Left lung (tissue), 14 donors: ENCODE measurements at places on chromosomes 13 and 19.

GRCh38 chr13:22009500-22009899, 338.6 kb downstream of the FGF9 start:
- no peak for DNase-seq

- no peak for DNase-seq
These were observed 16.9 kb downstream of the BIVM start for GRCh38 chr13:102815788-102816187.

- DNase-seq: no peak
These were observed 97.1 kb downstream of the HSPH1 start for GRCh38 chr13:31064636-31065035.

DNA sequence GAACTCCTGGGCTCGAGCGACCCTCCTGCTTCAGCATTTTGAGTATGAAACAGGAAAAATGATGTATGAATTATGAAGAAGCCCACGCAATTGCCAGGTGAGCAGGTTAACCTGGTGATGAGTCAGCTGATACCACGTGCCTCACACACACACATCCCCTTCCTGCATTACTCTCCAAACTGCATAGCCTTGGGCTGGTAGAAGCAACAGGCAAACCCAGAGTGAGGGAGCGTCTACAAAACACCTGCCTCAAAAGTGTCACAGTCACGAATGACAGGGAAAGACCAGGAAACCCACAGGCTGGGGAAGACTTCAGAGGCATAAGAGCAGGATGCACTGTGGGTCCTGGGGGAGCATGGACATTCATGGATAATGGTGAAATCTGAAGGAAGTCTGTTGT, 192.8 kb upstream of the IRS2 start:
- DNase-seq: no peak

- no peak for DNase-seq
These were observed 21.5 kb upstream of the GARRE1 start for GRCh38 chr19:34232566-34233481.

DNA sequence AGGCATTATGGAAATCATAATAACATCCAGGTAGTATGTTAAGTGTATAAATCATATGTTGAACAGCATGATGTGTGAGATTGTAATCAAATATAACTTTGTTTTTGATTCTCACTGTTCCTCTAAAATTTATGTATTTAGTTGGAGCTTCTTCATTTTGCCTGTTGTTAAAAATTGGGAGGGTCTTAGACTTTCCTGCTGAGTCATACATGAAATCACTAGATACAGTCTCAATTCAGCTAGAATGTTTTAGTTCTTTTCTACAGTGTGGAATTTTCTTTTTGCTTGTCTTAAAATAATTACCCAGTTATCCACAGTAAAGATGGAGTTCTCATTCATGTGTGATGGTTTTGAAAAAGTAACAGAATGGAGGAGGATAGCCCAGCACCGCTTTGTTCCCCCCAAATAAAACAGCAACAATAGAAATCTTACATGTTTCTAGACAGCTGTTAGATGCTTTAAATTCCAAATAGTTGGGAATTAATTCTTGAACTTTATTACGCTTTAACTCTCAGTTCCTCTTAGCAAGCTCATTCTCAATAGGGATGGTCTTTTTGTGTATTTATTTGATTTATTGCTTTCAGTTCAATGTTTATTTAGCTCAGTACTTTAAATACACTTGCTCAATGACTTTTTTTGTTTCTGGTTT, 109.5 kb downstream of the PDS5B start:
- DNase-seq: no peak

GRCh38 chr19:15381429-15381828, 1.8 kb upstream of the AKAP8 start:
- no peak for DNase-seq

DNA sequence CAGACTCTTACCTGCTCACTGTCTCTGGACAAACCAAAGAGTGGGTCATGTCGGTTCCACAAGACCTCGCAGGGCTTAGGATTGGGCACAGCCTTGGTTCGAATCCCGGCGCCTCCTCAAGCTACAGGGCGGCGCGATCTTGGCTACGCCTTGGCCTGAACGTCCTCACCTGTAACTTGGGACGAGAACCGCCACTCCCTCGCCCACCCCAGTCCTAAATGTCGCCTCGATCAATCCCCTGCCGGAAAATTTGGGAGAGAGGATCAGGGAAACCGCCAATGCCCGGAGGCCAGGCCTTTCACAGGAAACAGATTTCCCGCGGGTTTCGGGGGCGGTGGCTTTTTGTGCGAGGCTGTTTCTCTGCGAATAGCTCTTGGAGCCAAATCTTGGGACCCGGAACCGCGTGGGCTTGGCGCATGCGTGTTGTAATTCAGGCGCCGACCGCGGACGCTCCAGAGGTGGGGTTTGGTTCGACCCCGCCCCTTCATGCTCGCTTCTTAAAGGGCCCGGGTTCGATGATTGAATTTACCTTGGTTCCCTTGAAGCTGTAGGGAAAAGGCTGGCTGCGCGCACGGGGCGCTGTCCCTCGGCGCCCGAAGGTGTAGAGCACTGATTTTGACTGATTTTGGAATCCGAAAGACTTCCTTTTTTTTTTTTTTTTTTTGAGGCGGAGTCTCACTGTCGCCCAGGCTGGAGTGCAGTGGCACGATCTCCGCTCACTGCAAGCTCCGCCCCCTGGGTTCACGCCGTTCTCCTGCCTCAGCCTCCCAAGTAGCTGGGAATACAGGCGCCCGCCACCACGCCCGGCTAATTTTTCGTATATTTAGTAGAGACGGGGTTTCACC, at the start of gene NR2C2AP:
NR2C2AP (minus strand) TSS at position 403 of the 845 bp plus-strand sequence; CDS start at position 49, 354 bp downstream.
- DNase-seq: peak; percentile 92

- no peak for DNase-seq
These were observed 90.3 kb downstream of the RNF17 start for GRCh38 chr13:24854311-24854710.

DNA sequence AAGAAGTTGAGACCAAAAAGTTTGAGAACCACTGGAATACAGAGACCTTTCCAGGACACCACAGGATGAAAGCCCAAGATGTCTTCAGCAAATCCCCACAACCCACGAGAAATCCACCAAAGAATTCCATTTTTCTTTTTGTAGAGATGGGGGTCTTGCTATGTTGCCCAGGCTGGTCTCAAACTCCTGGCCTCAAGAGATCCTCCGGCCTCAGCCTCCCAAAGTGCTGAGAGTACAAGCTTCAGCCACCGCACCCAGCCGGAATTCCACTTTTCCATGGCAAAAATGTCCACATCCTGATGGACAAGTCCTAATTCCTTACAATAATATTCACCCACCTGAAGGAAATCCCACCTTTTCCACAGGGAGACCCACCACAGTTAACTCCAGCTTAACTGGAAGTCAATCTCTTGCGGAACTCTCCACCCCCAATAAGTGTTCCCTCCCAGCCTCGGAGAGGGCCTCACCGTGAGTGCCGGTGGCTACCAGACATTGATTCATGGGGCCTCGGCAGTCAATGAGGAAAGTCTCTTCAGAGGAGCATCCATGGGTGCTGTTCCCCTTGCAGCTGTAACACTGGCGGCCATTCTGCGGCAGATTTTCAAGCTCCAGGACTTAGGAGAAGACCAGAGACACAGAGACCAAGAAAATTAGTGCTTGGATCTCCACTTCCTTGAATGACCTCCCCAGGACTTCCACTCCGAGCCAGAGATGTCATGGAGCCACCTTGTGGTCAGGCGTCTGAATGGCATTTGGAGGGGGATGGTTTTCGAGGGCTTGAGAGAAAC, 12.3 kb upstream of the CADM4 start:
- DNase-seq: peak; percentile 48

DNA sequence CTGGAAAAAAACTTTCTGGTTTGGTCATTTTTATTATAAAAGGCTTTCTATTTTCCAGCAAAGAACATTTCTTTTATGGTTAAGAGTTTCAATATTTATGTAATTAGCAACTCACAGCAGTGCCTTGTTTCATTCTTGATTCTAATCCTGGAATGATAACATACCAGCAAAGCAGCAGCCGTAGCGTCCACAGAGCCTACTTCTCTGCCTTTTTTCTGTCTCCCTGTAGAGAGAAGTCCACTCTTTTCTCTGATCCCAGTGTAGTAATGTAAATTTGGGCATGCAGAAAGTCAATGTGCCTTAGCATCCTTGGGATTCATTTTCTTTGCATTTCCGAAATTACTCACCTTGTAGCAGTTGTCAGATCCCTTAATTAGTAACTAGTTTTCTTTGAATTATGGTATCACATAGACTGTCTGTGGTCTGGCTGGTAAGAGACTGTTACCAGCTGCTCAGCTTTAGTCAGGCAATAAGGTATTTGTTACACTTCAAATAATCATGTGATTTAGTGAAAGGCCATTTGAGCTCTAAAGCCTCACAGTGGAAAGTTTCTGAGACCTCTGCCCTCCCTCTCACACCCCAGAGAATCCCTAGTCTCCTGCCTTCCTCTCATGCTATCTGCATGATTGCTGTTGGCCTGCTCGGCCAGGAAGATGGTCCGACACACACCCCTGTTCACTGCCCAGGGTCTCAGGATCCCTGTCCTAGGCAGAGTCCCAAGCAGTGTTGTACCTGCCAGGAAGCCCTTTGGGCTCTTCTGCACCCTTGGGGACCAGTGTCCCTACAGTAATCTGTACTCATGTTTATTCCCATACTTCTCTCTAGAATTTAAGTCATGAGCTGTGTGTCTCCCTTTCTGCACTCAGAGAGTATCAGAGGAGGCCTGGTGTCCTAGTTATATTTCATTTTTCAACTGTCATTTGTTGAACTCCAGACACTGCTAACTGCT, 86.3 kb downstream of the LRCH1 start:
- no peak for DNase-seq

DNA sequence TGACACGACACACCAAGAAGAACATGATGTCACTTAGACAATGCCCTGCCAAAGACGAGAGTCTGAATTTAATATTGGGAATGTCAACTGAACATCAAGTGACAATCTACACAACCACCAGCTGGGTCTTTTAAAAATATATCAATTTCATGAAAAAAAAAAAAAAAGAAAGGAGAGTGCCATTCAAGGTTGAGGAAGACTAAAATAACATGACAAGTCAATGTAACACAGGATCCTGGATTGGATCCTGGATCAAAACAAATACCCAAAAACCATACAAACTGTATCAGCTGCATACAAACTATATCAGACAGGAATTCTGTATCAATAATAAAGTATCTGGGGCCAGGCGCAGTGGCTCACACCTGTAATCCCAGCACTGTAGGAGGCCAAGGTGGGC, 4.7 kb downstream of the ZNF329 start:
- DNase-seq: no peak

GRCh38 chr19:12840091-12841079, 2.1 kb downstream of the MAST1 start:
- peak; percentile 69 for DNase-seq

DNA sequence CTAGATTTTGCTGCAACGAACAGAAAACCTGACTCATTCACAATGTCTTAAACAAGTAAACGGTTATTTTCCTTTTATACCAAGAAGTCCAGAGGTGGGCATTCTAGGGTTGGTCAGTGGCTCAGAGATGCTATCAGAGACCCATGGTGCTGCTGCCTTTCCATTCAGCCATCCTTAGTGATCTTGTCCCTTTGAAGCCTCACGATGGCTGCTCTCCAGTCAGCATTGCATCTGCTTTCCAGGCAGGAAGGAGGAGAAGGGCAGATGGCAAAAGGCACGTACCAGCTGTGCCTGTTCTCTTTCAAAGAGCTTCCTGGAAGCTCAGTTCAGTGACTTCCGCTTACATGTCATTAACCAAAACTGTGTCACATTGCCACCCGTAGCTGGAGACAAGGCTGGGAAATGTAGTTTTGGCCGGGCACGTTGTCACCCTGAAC, 30.1 kb downstream of the WDFY2 start:
- DNase-seq: no peak

GRCh38 chr19:27993619-27994570, 1219.1 kb downstream of the UQCRFS1 start:
- no peak for DNase-seq

DNA sequence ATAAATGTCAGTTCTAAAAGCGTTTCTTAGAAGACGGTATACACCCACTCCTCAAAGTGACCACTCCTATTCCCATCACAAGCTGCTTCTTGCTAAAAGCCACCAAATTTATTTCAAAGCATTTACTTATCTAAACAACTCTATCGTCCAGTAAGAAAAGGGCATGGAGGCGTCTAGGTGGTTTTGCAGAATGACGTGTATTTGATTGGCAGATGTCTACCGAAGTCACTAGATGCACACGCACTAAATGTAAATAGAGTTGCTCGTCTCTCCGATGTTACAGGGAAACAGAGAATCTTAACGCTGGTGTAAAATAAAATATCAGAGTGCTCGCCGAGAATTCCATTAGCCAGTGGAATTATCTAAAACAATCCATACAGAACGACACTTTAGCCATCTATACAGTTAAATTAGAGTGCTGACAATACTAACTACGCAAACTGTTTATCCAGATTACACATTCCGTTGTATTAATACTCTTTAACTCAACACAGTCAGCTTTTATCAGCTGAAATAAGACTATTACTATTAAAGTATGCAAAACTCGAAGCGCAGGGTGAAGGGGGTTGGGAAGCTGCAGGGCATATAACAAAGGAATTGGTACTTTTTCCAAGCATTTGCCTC, 1.9 kb downstream of the KLF12 start:
- DNase-seq: no peak

- no peak for DNase-seq
These were observed 146.6 kb downstream of the KLF12 start for GRCh38 chr13:73987618-73988017.

DNA sequence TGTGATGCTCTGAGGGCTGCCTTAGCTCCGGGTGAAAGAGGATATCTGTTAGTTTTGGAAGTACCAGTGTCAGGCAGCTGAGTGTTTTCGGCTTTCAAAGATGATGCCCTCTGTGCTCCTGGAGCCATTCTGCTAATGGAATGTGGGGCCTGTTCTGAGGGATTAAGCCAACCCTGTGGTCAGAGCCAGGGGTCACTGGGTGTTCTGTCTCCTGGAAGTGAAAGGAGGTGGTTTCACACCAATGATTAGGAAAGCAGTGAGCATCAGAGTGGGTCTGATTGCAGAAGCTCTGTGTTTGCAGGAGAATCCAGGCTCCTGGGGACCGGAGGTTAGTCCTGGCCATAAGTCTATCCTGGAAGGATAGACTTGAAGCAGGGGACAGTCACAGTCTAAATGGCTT, 94.6 kb downstream of the UQCRFS1 start:
- no peak for DNase-seq

DNA sequence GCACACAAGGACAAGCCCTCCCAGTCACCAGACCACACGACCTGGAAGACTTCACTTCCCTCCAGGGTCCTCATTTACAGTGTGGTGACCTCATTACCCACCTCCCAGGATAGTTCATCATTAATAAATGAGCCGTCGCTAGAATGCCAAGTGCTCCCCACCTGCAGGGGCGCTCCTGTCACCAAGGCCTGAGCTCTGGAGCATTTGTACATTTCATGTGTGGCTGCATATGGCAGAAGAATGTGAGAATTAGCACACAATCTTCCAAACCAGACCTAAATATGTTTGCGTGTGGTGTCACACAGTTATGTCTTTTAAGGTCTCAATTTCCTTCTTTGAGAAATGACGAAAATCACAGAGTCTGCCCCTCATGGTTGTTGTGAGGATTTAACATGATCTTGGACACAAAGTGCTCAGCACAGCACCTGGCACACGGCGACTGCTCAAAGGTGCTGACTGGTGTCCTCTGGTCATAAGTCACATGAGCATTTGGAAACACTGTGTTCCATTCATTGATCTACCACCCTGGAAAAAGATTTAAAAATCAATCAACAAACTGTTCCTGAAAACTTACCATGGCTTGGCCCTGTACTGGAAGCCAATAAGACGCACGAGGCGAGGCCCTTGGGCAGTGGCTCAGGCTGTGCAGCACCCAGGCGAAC, 150.6 kb upstream of the SPACA7 start:
- DNase-seq: no peak
